Psoas muscle (tissue), 8 donors: ENCODE measurements at places on chromosomes 5 and 9. TPM values are rescaled to one million over a fixed set of nuclear protein-coding genes. Genes with fewer than 3 reads are reported as not detected.

- DNase-seq = peak; percentile 90
- peaks cover 34% of the 10 kb centered on the region for H3K4me1 ChIP-seq
- H3K4me3 ChIP-seq = peak overlapping the region; percentile 75
- H3K27ac ChIP-seq = peak overlapping the region; percentile 96
- no peaks in the 10 kb centered on the region for H3K36me3 ChIP-seq
These were observed 2.7 kb upstream of the ANXA2R start for GRCh38 chr5:43042626-43043399.

The OLFML2A gene
- 14.9 TPM for total RNA-seq

DNA sequence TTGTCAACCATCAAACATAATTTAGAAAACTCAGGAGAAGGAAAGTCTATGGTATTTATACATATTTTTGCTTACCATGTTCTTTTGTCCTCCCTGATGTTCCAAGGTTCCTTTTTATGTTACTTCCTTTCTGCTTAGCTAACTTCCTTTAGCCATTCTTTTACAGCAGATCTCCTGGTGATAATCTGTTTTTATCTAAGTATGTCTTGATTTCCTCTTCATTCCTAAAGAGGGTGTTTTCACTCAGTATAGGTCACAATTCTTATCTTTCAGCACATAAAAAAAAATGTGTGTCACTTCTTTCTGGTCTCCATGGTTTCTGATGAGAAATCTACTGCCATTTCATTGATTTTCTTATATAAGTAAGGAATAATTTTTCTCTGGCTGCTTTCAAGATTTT lies 384.4 kb upstream of the PDE4D start:
- H3K36me3 ChIP-seq = no peaks in the 10 kb centered on the region
- H3K4me3 ChIP-seq = no peak overlapping the region
- no peaks in the 10 kb centered on the region for H3K27me3 ChIP-seq
- H3K4me1 ChIP-seq = no peaks in the 10 kb centered on the region
- H3K27ac ChIP-seq = no peak overlapping the region
- no peak for DNase-seq

- no peak for DNase-seq
- no peaks in the 10 kb centered on the region for H3K36me3 ChIP-seq
- H3K4me3 ChIP-seq = no peak overlapping the region
- H3K4me1 ChIP-seq = no peaks in the 10 kb centered on the region
- H3K27me3 ChIP-seq = no peaks in the 10 kb centered on the region
- no peak overlapping the region for H3K27ac ChIP-seq
These were observed 87.0 kb upstream of the CCNH start for GRCh38 chr5:87499478-87500410.

DNA sequence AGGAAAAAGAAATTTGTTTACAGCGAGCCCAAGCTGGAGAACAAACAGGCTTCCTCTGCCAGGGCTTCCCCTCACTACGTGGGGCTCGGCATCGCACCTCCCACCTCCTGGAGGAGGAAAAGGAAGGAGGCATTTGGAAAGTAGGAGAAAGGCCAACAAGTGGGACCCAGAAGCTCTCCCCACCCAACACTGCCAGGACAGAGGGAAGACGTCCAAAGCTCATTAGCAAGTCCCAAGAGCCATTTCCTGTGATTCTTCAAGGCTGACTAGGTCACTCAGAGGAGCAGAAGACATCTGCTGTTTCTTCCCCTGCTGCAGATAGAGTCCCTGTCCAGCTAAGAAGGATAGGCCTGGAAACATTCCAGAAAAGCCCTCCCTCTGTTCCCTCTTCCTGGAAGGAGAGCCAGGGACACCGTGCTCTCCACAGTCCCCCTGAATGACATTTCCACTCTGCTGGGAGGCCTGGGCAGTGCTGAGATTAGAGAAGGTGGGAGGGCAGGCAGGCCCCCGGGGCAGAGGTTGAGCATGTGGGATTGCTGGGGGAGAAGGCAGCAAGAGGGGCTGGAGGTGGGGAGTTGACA lies 57.0 kb upstream of the NEURL1B start:
- H3K27ac ChIP-seq = peak overlapping the region; percentile 75
- H3K4me1 ChIP-seq = peaks cover 3% of the 10 kb centered on the region
- H3K36me3 ChIP-seq = no peaks in the 10 kb centered on the region
- peak; percentile 85 for DNase-seq
- H3K27me3 ChIP-seq = peaks cover 9% of the 10 kb centered on the region

- H3K36me3 ChIP-seq = no peaks in the 10 kb centered on the region
- H3K4me3 ChIP-seq = no peak overlapping the region
- no peak for DNase-seq
These were observed 71.8 kb upstream of the LHFPL2 start for GRCh38 chr5:78720227-78720985.

DNA sequence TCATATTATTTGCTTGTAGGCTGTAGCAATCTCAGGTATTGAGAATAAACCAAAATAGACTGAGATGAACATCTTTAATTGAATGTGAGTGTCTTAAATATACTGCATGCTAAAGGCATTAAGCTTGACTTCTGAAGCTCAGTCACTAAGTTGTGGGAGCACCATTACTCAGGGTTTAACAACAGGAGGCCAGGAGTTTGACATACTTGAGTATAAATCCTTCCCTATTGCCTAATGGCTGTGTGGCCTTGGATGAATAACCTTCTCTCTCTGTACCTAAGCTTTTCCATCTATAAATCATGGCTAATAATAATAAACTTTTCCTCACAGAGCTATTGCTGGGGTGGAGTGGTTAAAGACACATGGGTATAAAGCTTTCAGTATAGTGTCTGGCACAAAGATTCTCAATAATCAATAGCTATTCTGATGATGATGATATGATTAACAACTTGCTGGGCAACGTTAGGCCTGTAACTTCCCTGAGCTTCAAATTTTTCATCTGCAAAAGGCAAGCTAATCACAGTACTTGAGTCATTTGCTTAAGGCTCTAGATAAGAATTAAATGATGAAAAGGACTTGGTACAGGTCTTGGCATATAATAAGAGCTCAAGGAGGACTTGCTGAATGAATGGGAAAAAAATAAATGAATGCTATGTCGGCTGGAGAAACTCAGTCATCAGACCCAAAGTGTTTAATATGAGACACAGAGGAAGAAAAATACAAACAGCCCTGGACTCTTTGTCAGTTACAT lies 174.0 kb upstream of the IL12B start:
- DNase-seq = no peak
- H3K27ac ChIP-seq = no peak overlapping the region
- no peaks in the 10 kb centered on the region for H3K36me3 ChIP-seq
- no peaks in the 10 kb centered on the region for H3K27me3 ChIP-seq
- no peaks in the 10 kb centered on the region for H3K4me1 ChIP-seq
